CD4-positive, alpha-beta T cell treated with Interleukin-6 for 4 hours (primary cell): ENCODE measurements at places on chromosomes 5 and 9.

DNA sequence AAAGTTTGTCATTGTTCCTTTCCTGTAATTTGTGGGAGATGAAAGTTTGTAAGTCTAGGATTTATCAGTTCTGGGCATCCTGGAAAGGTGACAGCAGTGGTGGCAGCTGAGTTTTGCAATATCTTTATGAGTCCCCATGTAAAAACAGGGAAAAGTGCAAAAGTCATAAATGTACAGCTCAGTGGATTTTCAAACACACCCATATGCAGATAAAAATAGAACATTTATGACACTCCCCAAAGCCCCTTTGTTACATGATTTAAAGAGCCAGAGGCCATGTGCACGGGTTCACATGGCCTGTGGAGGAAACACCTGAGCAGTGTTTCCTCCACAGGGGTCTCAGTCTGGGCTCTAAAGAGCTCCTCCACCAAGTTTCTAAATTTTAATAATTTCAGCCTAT, 6.3 kb downstream of the TMEM38B start:
- DNase-seq: no peak

- DNase-seq: no peak
Measured at GRCh38 chr5:4541334-4541733, 598.8 kb upstream of the ADAMTS16 start.

GRCh38 chr5:88734191-88734640, 148.8 kb downstream of the MEF2C start:
- no peak for DNase-seq

DNA sequence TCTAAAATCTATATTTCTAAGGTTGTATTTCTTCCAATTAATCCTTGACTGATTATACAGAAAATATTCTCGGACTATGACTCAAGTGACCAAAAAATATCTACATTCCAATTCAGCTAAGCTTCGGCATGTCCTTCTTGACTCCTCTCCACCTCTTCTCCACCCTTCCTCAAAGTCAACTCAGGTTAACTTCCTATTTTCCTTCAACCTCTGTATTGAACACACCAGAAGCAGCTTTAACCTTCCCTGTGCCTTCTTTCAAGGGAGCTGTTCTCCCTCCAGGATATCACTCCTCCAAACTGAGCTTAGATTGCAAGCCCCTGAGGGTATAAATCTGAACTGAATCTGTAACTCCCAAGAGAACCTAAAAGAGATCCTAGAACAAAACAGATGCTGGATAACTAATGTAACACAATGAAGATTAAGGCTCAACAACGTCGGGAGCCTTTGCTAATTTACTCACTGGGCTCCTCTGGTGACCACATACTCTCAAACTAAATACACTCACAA, 1.1 kb downstream of the SLCO4C1 start:
- no peak for DNase-seq

DNA sequence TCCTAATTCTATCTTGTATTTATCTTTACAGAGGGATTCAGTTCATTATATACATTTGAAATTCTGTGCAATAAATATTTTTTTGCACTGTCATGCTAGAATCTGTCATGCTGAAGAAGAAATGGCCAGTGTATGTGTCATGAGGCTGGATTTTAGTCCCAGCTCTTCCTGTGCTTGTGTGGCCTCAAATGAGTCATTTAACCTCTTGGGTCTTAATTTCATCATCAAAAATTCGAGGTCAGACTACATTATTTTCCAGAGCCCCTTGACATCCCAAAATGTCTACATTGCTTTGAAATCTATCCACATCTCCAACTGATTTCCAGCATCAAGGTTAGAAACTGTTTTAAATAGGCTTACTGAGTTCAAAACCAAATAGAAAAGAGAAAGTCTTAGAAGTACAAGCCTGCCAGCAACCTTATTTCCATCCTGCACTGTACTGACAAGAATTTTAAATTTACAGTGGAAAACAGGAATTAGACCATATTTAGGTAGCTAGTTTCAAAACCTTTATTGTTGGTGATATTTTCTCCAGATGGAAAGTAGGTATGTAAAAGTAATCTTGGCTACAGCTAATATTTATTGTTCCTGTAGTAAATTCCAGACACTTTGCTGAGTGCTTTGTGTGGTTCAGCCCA, 96.7 kb upstream of the MAMDC2 start:
- no peak for DNase-seq

DNA sequence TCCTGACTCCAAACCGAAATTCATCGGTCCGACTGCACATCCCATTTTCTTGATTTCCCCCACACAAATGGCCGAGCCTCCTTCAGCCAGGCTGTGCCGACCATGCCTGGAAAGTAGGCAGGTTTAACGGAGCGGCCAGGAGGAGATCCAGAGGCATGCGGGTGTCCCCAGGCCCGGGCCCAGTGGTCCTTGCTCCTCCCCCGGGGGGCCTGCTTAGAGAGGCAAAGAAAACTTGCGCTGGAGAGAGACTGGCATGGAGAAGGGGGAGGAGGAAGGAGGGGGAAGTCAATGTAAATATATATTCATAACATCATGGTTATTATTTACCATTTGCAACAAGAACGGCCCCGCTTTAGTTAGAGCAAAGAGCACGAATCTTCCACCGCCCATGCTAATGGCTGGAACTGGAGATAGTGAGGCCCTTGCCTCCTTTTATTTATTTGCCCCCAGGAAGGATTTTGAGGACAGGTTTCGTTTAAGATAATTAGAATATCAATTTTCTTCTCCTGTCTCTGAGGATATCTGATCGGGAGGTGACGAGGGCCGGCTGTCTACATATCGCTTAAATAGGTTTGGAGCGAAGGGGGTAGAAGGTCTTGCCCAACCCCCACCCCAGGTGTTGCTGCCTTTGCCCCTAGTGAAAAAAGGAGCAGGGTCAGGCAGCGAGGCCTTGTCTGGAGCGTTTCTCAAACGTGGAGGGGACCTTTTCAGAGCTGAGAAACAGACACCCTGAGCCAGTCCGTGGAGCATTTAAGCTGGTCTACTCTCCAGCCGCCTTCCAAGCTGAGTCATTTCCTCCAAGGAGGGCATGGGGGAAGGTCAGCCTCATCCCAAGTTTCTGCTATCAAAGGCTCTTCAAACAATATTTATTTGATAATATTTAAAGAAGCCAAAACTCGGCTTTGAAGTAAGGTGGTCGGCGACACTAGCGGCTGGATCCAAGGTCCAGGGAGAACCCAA, 2.5 kb downstream of the BARHL1 start:
- no peak for DNase-seq

DNA sequence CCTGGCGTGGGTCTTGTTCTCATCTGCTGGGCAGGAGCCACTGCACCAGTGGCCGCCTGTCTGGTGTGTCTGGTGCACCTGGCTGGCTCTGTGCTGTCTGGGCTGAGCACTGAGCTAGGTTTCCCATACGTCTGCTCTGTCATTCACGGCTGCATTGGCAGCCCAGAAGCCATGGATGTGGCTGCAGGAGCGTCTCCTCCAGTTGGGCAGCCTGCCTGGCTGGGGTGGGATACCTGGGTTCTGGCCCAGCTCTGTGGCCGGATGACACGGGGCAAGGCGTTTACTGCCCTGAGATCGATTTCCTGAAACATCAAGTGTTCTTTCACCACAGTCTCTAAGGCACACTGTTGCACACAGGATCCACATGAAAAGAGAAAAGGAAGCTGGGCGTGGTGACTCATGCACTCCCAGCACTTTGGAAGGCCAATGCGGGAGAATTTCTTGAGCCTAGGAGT, 25.5 kb upstream of the SLC25A51 start:
- no peak for DNase-seq

GRCh38 chr5:91018712-91019371, 364.3 kb downstream of the ARRDC3 start:
- no peak for DNase-seq

DNA sequence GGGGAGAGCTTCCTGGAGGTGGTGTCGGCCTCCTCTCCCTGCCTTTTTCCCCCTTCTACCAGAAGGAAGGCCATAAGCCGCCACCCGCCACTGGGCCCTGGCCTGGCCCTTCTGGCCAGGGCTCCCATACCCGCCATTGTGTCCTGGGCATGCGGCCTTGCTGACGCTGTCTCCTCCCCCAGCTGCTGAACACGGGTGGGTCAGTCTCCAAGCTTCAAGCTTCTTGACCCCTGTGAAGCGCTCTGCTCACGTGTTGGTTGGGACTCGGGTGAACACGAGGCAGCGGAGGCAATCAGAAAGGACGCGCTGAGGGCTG, 24.2 kb upstream of the UBAC1 start:
- no peak for DNase-seq

GRCh38 chr5:149372932-149373331, 6.2 kb downstream of the IL17B start:
- no peak for DNase-seq

GRCh38 chr9:133375116-133375723, 640 bp downstream of the SURF4 start:
- DNase-seq: peak; percentile 21

DNA sequence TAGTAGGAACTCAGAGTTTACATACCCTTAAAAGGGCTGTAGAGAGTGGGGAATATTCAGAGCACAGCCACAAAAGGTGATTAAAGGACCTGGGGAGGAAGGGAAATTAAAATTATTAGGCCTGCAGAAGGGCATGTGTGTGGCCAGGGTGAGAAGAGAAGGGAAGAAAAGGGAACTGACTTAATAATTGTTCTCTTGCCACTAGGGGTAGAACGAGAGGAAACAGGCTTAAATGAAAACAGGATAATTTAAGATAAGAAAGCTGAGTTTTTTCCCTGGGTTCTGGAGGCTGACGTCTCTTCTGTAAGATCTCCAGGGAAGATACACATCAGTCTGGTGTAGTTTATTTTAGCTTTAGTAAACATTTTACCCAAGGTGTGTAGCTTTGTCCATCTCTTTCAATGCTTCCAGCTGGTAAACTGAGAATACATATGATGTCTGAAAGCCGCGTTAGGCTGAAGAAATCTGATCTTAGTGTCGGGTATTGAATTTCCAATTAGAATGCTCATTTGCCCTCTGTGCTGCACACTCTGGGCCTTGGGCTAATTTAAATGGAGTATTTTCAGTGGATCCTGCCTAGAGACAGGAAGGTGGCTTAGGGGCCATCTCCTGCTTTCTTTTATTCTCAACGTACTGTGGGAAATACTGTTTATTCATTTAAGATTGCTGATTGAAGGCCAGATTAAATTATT, 416.8 kb downstream of the TMEM38B start:
- no peak for DNase-seq

DNA sequence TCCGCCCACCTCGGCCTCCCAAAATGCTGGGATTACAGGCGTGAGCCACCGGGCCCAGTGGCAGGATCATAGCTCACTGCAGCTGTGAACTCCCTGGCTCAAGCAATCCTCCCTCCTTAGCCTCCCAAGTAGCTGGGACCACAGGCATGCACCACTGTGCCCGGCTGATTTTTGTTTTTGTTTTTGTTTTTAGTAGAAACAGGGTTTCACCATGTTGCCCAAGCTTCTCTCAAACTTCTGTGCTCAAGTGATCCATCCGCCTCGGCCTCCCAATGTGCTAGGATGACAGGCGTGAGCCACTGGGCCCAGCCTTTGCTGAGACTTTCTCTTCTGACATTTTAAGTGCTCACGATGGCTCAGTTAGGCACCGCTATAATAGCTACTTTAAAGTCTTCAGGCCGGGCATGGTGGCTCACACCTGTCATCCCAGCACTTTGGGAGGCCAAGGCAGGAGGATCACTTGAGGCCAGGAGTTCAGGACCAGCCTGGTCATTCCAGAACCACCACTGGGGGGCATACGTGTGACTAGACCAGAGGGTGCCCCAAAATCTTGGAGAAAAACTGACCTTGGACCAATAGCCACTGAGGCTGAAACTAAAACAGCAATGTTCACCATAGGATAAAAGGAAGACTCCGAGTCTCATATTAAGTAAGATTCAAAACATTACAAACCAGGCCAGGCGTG, 3.1 kb upstream of the ENTPD8 start:
- DNase-seq: no peak

- peak; percentile 13 for DNase-seq
Measured at GRCh38 chr5:151463137-151464029, 16.0 kb downstream of the SLC36A1 start.

GRCh38 chr5:147482706-147483180, 27.1 kb downstream of the DPYSL3 start:
- DNase-seq: no peak

DNA sequence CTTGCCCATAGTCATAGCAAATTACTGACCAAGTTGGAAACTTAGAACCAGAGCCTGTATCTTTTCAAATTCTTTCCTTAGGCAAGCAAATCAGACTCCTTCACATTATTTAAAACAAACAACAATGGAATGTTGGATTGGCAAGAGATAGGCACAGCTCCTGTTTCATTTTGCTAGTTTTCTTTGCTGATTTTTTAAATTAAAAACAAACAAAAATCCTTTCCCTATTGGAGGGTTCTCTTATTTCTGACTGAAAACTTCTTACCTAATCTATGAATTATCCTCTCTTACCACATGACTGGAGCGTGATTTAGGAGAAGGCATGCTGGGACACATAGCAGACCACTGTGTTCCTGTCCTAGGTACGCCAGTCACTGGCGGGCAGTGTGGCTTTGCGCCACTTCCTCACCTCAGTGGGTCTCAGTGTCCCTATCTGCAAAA, 63.0 kb downstream of the TTC39B start:
- DNase-seq: no peak

GRCh38 chr9:7935681-7936080, 136.1 kb upstream of the DMAC1 start:
- DNase-seq: peak; percentile 9

DNA sequence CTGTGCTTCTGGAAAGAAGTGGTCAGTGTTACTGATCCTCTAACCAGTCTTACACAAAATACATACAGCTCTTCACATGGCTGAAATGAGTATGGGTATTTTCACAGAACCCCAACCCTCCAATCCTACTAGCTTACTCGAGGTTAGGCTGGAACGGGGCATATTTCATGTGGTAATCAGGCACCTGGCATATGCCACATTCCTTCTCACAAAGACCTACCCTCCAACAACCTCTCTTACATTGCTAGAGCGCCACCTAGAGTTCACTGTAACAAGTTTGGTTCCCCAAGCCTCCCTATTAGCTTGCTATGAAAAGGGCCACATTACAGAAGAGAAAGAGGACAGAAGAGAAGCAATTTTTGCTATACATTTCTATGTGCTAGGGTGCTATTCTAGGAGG, 597.3 kb downstream of the PRELID2 start:
- DNase-seq: no peak

DNA sequence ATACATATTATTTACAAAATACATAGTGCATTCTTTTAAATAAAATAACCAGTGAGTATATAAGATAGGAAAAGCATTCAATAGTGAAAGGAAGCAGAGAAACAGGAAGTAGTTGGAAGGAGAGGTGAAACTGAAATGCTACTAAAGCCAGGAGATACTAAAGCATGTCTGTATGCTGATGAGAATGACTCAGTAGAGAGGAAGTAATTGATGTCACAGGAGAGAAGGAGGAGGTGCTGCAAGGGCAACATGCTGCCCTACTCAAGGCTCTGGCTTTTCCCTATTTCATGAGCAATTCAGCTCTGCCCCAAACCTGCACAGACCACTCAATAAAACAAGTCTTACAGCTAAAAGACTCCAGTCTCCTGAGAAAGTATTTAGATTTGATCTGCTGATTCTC, 108.5 kb upstream of the TXNDC8 start:
- DNase-seq: no peak

GRCh38 chr9:81156381-81156780, 533.0 kb downstream of the TLE1 start:
- no peak for DNase-seq

DNA sequence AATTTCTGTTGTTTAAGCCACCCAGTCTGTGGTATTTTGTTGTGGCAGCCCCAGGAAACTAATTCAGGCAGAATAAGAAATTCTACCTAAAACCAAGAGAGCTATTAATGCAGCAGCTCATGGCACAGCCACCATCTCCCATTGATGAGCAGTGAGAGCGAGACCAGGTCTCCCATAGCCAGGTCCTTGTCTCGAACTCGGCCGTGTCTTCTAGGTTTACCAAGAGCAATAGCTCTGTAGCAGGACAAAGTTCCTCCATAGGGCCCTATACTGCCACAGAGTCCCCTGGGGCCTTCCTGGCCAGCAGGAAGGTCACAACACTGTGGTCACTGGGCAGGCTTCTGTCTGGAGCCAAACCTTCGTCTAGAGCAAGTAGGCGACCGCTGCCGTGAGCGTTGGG, 34.5 kb upstream of the TJP2 start:
- DNase-seq: no peak
